NCI-H526 (cell line): ENCODE measurements at places on chromosomes 7 and 10.

- DNase-seq, result no peak
Observed at GRCh38 chr10:45155784-45156183, 155.1 kb downstream of the ZNF22 start.

- no peak for DNase-seq
Observed at GRCh38 chr7:133020496-133020895, 61.4 kb downstream of the CHCHD3 start.

- no peak for DNase-seq
Observed at GRCh38 chr10:124180947-124181549, 87.7 kb upstream of the CHST15 start.

- no peak for DNase-seq
Observed at GRCh38 chr10:126599949-126600682, 70.4 kb downstream of the C10orf90 start.

DNA sequence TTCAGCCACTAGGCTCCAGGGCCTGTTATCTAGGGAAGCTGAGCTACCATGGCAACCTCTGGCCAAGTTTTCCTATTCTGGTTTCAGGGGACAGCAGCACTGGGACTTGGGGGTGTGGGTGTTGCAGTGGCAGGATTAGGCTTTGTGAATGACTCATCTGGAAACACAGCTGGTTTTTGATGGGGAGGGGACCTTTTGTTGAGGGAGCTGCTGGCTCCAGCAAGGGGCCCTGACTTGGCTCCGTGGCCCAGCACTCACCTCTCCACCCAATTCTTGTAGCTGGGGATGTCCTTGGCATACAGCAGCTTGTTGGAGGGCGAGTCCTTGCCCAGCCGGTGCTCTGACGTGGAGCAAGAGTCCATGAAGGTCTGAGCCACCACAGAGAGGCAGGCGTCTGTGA lies 435.9 kb downstream of the PLXNA4 start:
- no peak for DNase-seq

DNA sequence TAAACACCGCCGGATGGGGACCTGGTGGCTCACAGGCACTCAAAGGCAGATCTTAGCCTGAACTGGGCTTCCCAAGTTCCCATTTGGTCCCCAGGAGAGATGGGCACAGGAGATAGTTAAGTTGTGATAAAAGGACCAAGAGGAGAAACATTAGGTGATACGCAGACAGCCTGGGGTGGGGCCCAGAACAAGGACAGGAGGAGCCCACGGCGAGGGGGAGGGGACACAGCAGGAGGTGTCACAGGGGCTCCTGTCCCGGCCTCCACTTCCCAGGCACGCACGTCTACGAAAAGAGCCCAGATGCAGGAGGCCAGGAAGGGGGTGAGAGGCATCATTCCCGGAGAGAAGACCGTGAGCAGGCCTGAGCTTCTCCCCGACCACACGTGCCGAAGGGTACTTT lies 16.3 kb upstream of the DNAAF5 start:
- DNase-seq, result no peak
